Hair follicular keratinocyte (primary cell): ENCODE measurements at places on chromosomes 2 and 18. TPM values are rescaled to one million over a fixed set of nuclear protein-coding genes. Genes with fewer than 3 reads are reported as not detected.

ALLC gene
- total RNA-seq = not detected in 2 replicates

UGT1A5 gene
- total RNA-seq = not detected in 2 replicates

CLEC4F gene
- not detected in 2 replicates for total RNA-seq

BCL11A gene
- total RNA-seq = 4.6 and 5.2 TPM in 2 replicates

DTNA gene
- 0.47 and 1.5 TPM in 2 replicates for total RNA-seq

NEB gene
- under 0.01 TPM in 1 of 2 replicates, not detected in the other for total RNA-seq

IL1F10 gene
- total RNA-seq = 0.08 and 1.3 TPM in 2 replicates

NABP1 gene
- total RNA-seq = 20.5 and 24.0 TPM in 2 replicates

COL4A3 gene
- 0.04 TPM in 1 of 2 replicates, not detected in the other for total RNA-seq

RAX gene
- not detected in 2 replicates for total RNA-seq

SCYGR4 gene
- not detected in 2 replicates for total RNA-seq

ITGA4 gene
- 18.6 and 26.6 TPM in 2 replicates for total RNA-seq

REG3A gene
- total RNA-seq = not detected in 2 replicates

SP140L gene
- 0.94 and 3.8 TPM in 2 replicates for total RNA-seq

SETBP1 gene
- total RNA-seq = 1.9 and 4.7 TPM in 2 replicates

MAIP1 gene
- 17.6 and 35.1 TPM in 2 replicates for total RNA-seq

SOCS6 gene
- 13.0 and 13.5 TPM in 2 replicates for total RNA-seq

ACADL gene
- not detected in 2 replicates for total RNA-seq

SLC16A14 gene
- 0.31 and 0.34 TPM in 2 replicates for total RNA-seq

PRKAG3 gene
- not detected in 2 replicates for total RNA-seq

SH3YL1 gene
- total RNA-seq = 38.0 and 44.0 TPM in 2 replicates

XDH gene
- 33.5 and 87.8 TPM in 2 replicates for total RNA-seq

CERKL gene
- total RNA-seq = not detected in 2 replicates

TMEM247 gene
- not detected in 2 replicates for total RNA-seq

MOGAT1 gene
- total RNA-seq = not detected in 2 replicates

DHRS9 gene
- not detected in 2 replicates for total RNA-seq

LONRF2 gene
- total RNA-seq = not detected in 2 replicates

NGEF gene
- 0.04 and 0.16 TPM in 2 replicates for total RNA-seq

SPRED2 gene
- 14.1 and 20.5 TPM in 2 replicates for total RNA-seq

CD302 gene
- 1.7 and 2.2 TPM in 2 replicates for total RNA-seq

THUMPD2 gene
- 8.2 and 9.3 TPM in 2 replicates for total RNA-seq

LIMS2 gene
- total RNA-seq = not detected in 2 replicates

MALL gene
- total RNA-seq = 17.4 and 62.2 TPM in 2 replicates

WDR33 gene
- total RNA-seq = 15.1 and 15.3 TPM in 2 replicates
